ENCODE measurements at places on chromosomes 16 and 17. TPM values are rescaled to one million over a fixed set of nuclear protein-coding genes. Genes with fewer than 3 reads are reported as not detected.

TLCD3B gene
- total RNA-seq: 0.81 TPM

B3GNT9 gene
- total RNA-seq: 8.9 TPM

DNA sequence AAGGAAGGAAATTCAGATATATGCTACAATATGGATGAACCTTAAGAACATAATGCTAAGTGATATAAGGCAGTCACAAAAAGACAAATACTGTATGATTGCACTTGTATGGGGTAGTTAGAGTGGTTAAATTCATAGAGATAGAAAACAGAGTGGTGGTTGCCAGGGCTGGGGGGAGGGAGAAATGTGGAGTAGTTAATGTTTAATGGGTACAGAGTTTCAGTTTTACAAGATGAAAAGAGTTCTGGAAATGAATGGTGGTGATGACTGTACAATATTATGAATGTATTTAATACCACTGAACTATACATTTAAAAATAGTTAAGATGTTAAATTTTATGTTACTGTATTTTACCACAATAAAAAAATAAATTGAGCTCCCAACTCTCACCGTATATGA, 157.9 kb downstream of the TOX3 start:
- H3K27me3 ChIP-seq: no peaks in the 10 kb centered on the region
- DNase-seq: no peak
- no peak overlapping the region for H3K27ac ChIP-seq
- H3K4me3 ChIP-seq: no peak overlapping the region
- no peaks in the 10 kb centered on the region for H3K4me1 ChIP-seq
- no peaks in the 10 kb centered on the region for H3K36me3 ChIP-seq

SLC16A13 gene
- total RNA-seq: 1.5 TPM

GRCh38 chr17:11324846-11325420, 83.9 kb downstream of the SHISA6 start:
- H3K4me3 ChIP-seq: no peak overlapping the region
- no peaks in the 10 kb centered on the region for H3K4me1 ChIP-seq

SYCE1L gene
- total RNA-seq: not detected

TBX2 gene
- total RNA-seq: 2.7 TPM

DNA sequence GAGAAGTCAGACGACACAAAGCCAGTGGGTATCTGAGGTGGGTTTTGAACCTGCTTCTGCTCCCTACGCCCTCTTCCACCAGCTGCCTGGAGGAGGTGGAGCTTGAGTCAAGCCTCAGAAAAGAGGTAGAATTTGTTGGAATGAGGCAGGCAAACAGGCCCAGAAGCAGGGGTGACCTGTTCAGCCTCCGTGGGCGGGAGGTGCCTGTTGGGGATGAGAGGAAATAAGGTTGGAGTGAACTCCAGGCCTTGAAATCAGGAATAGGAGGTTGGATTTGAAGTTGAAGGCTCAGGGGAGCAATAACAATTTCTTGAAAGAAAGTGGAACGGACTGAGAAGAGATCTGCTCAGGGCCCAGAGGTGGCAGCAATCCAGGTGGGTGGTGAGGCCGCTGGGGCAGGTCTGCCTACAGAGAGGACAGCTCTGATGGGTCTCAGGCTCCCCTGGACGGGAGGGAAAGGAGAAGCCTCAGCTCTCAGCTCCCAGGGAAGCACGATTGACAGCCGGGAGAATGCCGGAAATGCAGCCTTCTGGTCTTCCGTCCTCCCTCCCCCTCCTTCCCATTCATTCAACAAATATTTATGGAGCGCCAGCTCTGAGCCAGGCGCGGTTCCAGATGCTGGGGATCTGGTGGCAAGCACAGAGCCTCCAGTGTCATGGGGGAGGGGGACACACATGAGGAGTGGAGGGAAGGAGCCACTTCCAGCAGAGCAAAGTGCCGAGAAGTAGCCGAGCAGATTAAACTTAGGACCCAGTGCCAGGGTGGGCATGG, 61.9 kb upstream of the CIBAR2 start:
- H3K27me3 ChIP-seq: peaks cover 16% of the 10 kb centered on the region
- H3K27ac ChIP-seq: no peak overlapping the region
- H3K36me3 ChIP-seq: no peaks in the 10 kb centered on the region

GRCh38 chr16:47848421-47849109, 307.2 kb downstream of the ABCC12 start:
- H3K4me1 ChIP-seq: no peaks in the 10 kb centered on the region
- H3K36me3 ChIP-seq: no peaks in the 10 kb centered on the region
- no peak overlapping the region for H3K27ac ChIP-seq
- H3K27me3 ChIP-seq: no peaks in the 10 kb centered on the region
- no peak overlapping the region for H3K4me3 ChIP-seq
- no peak for DNase-seq

- no peaks in the 10 kb centered on the region for H3K27me3 ChIP-seq
- H3K27ac ChIP-seq: no peak overlapping the region
- H3K4me3 ChIP-seq: no peak overlapping the region
Measured at GRCh38 chr16:85707528-85708095, 18.9 kb upstream of the GINS2 start.

DNA sequence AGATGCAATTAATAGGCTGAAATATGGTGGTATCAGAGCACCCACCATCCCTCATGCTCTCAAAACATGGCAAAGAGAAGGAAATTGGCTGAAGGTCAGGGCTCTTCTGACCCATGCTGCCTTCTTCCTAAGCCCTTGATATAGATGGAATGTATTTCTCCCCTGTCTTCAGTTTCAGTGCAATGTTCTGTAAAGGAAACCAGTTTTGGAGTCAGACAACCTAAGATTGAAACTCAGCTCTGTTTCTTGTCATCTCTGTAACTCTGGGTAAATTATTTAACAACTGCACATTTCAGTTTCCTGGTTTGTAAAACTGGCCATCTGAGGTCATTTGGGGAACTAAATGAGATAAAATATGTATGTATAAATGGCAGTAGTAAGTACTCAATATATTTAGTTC, 243.9 kb downstream of the CA10 start:
- H3K4me3 ChIP-seq: no peak overlapping the region
- no peaks in the 10 kb centered on the region for H3K27me3 ChIP-seq
- H3K36me3 ChIP-seq: no peaks in the 10 kb centered on the region
- H3K4me1 ChIP-seq: no peaks in the 10 kb centered on the region
- H3K27ac ChIP-seq: no peak overlapping the region

HLF gene
- total RNA-seq: 26.2 TPM

WFIKKN2 gene
- 0.80 TPM for total RNA-seq

GRCh38 chr17:81025741-81026129, 9.2 kb upstream of the BAIAP2 start:
- DNase-seq: no peak
- peak overlapping the region; percentile 38 for H3K27ac ChIP-seq
- H3K36me3 ChIP-seq: no peaks in the 10 kb centered on the region
- peaks cover 17% of the 10 kb centered on the region for H3K27me3 ChIP-seq
- H3K4me1 ChIP-seq: peaks cover 56% of the 10 kb centered on the region

DNA sequence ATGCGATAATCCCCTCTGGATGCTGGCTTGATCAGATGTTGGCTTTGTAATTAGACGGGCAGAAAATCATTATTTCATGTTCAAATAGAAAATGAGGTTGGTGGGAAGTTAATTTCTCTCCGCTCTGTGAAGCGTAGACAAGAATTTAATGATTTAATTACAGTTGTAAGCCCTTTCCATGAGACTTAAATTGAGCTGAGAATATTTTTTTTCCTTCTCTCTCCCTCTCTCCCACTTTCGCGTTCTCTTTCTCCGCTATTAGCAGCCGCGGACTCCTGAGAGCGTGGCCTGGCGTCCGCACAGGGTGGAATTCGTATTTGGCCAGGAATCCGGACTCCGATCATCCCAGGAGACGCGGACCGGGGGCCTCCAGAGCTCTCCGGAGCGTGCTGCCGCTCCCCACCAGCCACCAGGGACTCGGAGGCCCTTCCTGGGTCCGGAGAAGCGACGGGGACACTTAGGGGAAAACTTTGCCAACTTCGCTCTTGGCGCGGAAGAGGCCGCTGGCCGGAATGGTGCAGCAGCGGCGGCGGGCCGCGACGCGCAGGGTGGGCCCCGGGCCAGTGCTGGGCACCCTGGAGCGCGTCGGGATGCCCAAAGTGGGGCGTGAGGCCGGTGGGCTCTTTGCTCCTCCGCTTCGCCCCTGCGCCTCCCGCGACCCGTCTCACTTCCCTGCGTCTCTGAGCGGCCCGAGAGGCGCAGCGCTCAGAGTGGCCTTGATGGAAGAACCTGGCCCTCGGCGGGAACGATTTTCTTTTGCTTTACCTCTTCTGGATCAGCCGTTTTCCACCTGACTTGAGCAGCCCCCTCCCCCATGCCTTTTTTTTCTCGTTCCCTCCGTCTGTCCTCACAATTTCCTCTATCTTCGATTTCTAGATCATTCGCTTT, 3.6 kb upstream of the IRX3 start:
- no peak overlapping the region for H3K4me3 ChIP-seq
- H3K4me1 ChIP-seq: peaks cover 8% of the 10 kb centered on the region
- H3K36me3 ChIP-seq: peaks cover 2% of the 10 kb centered on the region
- H3K27me3 ChIP-seq: peaks cover 43% of the 10 kb centered on the region
- no peak for DNase-seq

- no peaks in the 10 kb centered on the region for H3K27me3 ChIP-seq
- no peaks in the 10 kb centered on the region for H3K36me3 ChIP-seq
- H3K4me1 ChIP-seq: peaks cover 35% of the 10 kb centered on the region
- H3K4me3 ChIP-seq: no peak overlapping the region
- no peak overlapping the region for H3K27ac ChIP-seq
- peak; percentile 76 for DNase-seq
Measured at GRCh38 chr17:57091186-57091618, 6.2 kb downstream of the AKAP1 start.

DNA sequence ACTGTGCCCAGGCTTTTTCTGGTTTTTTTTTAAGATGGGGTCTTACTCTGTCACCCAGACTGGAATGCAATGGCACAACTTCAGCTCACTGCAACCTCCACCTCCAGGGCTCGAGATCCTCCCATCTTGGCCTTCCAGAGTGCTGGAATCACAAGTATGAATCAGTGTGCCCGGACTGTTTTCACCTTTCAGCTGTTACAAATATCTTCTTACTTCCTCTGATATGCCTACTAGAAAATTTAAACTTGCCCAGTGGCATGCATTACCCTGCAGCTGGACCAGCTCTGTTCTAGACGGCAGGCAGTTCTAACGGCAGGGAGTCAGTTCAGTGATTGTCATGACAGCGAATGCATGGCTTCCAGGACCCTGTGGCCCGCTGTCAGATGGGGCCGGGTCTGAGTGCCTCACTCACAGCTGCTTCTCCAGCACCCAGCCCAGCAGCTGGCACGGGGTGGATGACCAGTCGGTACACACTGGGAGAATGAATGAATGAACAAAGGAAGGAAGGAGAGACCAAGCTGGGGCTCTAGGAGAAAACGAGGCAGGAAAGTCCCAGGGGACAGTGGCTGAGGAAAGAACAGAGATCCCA, 28.0 kb upstream of the LITAF start:
- H3K4me3 ChIP-seq: no peak overlapping the region
- H3K4me1 ChIP-seq: peaks cover 34% of the 10 kb centered on the region
- H3K36me3 ChIP-seq: no peaks in the 10 kb centered on the region
- DNase-seq: no peak

ANKFN1 gene
- total RNA-seq: 3.1 TPM

DNA sequence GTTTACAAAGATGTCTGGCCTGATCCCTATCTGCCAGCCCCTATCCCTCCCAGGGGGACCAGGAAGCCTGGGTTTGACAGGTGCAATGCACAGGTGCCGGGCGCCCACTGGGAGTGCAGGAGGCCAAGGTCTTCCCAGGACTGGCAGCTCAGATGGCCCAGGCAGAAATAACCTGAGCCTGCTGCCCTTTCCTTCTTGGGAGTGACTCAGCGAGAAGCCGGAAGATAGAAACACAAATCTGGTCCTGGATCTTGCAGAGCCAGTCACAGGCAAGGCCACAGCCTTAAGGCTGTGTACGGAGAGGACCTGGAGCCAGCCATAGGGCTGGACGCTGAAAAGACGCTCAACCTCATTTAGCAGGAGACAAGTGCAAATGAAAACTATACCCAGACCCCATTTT, 27.7 kb downstream of the GPR142 start:
- DNase-seq: no peak
- no peak overlapping the region for H3K27ac ChIP-seq
- no peak overlapping the region for H3K4me3 ChIP-seq
- peaks cover 3% of the 10 kb centered on the region for H3K4me1 ChIP-seq
- H3K27me3 ChIP-seq: no peaks in the 10 kb centered on the region

SHBG gene
- not detected for total RNA-seq

DNA sequence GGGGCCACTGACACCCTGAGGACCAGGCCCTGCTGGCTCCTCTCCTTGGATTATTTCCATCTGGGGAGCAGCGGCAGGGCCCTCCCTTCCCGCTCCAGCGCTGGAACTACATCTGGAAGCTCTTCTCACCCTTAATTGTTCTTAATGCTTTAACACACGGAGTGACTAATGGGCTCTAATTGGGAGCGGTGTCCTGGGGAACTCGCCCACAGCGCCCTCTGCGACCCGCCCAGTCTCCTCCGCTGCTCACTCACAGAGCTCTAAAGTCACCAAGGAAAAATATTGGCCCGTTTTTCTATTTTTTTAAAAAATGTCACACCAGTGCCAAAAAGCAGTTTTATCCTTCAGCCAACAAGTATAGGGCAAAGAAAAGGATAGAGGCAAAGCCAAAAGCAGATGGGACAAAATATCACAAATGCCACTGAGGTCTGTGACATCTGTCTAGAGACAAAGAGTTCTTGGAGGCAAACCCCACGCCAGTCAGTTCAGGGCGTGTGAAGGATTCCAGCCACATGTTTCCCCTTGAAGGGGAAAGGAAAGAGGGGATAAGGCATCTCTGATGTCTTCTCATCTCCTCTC, 134.7 kb downstream of the RBFOX3 start:
- peaks cover 83% of the 10 kb centered on the region for H3K27me3 ChIP-seq
- no peak overlapping the region for H3K4me3 ChIP-seq
- DNase-seq: no peak
- no peak overlapping the region for H3K27ac ChIP-seq
- no peaks in the 10 kb centered on the region for H3K36me3 ChIP-seq
- H3K4me1 ChIP-seq: peaks cover 15% of the 10 kb centered on the region

GRCh38 chr17:57750895-57751294, 5.8 kb upstream of the CCDC182 start:
- no peak for DNase-seq
- no peak overlapping the region for H3K4me3 ChIP-seq
- H3K27me3 ChIP-seq: peaks cover 11% of the 10 kb centered on the region
- H3K4me1 ChIP-seq: no peaks in the 10 kb centered on the region
- no peak overlapping the region for H3K27ac ChIP-seq

DNA sequence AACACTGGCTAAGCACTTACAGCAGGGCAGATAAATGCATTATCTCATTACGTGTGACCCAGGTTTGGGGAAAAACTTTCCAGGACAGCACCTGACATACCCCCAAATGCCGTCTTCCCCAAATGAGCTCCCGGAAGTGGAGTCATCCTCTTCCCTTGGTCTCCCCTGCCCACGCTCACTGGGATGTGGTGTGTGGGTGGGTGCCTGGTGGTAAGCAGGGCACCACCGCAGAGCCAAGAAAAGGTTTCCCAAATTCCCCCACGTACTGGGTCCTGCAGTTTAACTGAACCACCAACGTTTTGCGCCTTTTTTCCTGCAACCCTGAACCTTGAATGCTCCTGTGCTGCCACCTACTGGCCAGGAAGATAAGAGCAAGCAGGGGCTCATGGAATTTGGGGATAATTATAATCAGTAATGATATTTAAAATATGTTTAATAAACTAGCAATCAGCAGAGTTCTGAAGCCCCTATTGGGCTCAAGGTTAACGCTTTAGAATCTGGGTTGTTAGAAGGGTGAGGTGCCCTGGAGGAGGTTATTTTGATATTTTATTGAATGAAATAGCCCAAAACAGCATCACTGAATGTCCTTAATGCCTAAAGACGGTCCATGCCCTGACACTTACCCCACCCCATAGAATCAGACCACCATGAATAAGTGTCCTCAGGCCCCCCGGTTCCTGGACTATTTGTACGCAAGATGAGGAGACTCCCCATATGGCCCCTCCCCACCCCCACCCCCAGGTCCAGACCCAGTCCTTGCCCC, 8.0 kb downstream of the SPPL2C start:
- H3K4me3 ChIP-seq: no peak overlapping the region
- no peaks in the 10 kb centered on the region for H3K36me3 ChIP-seq
- DNase-seq: no peak
- H3K4me1 ChIP-seq: no peaks in the 10 kb centered on the region

Measured in suprapubic skin (tissue), 4 donors.